ENCODE measurements at places on chromosomes 12 and 14.
A peak's percentile ranks its signal among the peaks of the same experiment; 100 is the strongest.

DNA sequence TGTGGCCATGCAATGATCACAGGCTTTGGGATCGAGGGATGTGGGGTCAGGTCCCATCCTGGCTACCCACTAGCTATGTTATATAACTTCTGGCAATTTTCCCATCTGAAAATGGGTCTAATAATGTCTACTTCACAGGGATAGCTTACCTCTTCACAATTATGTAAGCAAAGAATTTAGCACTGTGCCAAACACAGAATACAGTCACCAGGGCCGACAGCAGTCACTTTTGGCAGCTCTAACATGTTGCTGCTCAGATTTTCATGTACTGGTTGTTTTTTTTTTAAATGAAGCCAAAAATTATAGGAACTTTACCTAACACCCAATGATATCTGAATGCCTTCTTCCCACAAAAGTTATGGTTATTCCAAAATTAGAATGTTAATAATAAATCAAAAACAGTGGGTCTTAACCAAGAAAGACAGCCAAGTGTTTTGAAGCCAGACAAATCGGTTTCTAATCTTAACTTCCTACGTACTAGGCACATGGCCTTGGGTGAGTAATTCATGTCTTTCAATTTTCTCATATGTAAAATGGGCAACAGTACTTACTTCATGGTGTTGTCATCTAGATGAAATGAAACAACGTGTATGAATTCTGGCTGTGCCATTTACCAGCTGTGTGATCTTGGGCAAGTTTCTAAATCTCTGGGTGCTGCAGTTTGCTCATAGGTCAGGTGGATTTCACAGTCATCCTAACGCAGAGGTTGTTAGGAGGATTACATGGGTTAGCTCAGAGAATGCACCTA lies 13.0 kb upstream of the PCED1B start:
- DNase-seq, result peak; percentile 63

DNA sequence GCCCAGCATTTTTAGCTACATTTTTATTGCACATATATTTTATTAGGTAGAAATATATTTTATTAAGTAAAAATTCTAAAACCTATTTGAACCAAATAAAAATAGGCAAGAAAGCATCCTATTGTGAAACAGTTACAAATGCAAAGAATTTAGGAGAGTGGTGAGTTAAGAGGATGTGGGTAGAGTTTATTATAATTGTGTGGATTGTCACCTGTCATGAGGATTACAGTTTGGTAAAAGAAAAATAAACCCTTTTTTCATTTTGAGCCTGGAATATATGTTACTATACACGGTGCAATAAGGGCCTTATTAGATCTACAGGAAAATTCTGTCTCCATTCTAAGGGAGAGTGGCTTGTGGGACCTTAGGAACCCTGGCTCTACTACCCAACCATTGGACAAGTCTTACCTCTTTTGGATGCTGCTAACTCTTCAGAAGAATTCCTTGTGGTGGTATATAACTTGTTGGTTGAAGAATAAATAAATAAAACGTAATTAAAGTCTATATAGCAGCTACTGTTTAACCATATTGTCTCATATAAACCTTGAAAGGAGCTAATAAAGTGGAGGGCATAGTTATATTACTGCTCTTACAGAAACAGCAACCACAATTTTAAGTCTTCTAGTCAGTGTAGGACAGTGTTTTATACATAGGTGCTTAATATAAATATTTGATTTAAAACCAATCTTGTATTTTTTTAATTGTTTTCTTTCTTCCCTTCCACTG lies 67.8 kb downstream of the FGD4 start:
- DNase-seq, result no peak

GRCh38 chr12:102939059-102939458 lies 18.4 kb upstream of the ASCL1 start:
- no peak for DNase-seq

GRCh38 chr12:102059343-102059742 lies 2.4 kb downstream of the WASHC3 start:
- no peak for DNase-seq

DNA sequence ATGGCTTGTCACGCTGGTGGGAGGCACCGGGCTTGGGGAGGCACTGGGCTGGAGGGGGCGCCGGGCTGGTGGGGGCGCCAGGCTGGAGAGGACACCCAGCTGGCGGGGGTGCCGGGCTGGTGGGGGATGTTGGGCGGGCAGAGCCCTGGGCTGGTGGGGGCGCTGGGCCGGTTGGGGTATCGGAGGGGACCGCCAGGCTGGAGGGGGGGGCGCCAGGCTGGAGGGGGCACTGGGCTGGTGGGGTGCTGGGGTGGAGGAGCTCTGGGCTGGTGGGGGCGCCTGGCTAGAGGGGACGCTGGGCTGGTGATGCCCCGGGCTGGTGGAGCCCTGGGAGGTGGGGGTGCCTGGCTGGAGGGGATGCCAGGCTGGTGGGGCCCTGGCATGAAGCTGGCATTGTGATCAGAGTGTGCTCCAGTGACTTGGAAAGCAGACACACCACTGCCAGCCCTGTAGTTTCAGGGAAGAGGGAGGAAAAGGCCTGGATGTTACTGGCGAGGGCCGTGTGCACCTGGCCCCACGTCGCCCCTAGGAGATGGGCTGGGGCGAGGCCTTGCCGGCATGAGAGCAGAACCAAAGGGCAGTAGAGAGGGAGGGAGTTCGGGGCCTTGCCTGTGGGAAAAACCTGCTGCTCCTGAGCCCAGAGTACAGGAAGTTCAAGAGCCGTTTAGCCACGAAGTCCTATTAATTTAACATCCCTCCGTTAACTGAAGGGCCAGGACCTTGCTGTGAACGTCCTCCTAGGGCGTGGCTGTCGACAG lies 13.1 kb downstream of the TEDC1 start:
- no peak for DNase-seq

DNA sequence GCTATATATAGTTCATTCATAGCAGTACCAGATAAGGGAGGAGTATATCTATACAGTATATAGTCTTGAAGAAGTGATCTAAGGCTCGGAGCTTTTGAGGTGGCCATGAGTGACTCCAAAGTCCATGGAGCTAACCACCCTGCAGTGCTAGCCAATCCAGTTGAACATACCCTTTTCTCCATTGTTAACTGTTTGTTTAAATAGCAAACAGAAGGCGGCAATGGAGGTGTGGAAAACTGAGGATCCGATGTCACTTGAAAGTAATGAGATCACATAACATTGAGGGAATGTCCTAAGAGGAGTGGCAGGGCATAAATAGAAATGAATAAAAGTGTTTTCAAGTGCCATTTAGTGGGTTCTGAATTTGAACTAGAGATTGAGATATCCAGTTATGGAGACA lies 12.4 kb upstream of the SNAPC1 start:
- DNase-seq, result no peak

GRCh38 chr12:58969237-58969636 lies 48.9 kb upstream of the LRIG3 start:
- DNase-seq, result no peak

DNA sequence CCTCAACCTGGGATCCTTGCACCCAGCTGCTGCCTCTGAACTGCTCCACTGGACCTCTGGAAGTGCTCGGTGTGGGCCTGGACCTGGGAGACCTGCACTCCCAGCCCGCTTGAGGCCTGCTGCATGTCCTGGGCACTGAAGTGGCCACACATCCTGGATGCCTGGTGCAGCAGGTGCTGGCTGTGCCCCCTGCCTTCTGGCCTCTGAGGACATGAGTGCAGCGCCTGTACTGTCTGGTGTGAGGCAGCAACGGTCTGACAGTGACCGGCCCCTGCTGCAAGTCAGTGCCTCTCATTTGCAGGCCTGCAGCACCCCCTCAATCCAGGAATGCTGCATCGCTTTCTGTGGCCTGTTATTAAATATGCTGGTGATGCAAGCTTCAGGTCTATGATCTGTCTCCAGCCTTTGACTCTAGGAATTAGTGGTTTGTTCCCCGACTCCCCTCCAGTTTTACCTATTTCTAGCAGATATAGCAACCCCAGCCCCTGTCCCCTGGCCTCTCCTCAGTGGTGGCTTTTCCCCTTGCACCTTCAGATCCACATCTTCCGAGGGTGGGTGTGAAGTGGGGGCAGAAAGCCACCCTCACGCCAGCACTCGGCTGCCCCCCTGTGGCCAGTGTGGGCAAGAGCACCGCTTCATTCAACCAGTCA lies 3.6 kb downstream of the SMIM41 start:
- no peak for DNase-seq

- no peak for DNase-seq
These were observed 42.9 kb upstream of the KCNA5 start for GRCh38 chr12:5000658-5001385.

GRCh38 chr12:96882862-96883261 lies 24.2 kb upstream of the NEDD1 start:
- no peak for DNase-seq

- DNase-seq, result no peak
These were observed 28.4 kb upstream of the ATP2B1 start for GRCh38 chr12:89736995-89737394.

GRCh38 chr12:116968986-116969385 lies 58.2 kb downstream of the FBXW8 start:
- no peak for DNase-seq

- DNase-seq, result peak; percentile 54
These were observed 29.2 kb upstream of the DCN start for GRCh38 chr12:91211866-91212265.

DNA sequence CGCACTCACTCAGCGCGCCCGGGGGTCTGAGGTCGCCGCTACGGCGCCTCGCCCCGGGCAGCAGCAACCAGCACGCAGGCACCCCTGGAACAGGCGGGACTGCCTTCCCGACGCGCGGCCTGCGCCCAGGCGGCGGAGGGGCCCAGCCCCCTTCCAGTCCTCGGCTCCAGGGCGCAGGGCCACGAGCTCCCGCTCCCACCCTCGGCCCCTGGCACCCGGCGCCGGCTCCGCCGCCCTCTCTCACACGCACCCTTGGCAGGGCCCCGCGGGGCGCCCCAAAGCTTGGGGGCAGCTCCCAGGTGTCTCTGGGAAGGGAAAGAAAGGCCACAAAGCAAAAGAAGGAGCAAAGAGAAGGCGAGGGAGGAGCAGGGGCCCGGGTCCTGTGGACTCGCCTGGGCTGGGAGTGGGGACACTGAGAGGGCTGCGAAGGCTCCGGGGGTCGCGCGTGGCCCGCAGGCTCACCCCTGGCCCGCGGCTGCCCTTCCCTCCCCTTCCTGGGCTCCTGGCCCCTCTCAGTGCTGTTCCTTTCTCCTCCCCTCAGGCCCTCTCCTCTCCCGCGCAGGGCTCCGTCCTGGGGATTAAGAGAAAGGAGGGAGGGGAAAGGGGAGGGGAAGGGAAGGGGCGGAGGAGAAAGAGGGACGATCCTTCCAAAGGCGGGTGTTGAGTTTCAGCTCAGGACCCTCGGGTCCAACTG lies 907 bp upstream of the EFS start:
- DNase-seq, result peak; percentile 58

DNA sequence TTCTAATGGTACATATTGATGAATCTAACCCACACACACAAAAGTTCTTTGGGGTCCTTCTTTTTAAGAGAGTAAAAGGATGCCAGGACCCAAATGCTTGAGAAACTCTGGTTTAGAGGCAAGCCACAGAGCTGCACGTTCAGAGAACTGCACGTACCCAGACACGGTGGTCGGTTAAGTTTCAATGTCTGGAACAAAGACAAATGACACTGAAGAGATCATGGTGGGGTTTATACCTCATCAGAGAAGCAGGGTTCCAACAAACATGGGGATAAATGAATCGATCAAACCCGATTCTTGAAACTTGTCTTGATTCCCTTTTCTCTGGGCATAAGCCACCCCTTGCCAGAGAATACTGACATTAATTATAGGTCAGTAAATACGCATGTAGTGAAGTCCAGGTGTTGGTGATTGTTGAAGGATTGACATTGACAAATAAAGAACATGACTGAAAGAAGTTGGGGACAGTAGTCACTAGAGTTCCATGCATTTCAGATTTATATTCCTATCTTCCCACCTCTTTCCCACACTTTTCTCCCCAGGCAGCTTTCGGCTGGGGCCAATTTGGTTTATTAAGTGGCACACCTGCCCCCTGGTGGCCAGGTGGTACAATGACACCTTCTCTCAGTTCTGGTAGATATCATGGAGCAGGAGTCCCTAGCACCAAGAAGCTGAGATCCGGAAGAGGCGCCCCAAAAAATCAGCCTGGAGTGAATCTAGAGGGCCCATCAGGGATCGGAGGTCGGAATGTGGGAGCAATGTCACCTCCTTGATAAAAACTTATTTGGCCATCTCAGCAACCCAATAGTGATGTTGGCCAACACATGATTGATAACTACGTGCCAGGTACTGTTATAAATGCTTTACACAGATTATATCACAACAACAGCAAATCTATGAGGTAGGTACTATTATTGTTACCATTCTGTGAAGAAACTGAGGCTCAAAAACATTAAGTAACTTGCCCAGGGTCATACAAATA lies 17.8 kb upstream of the HDAC7 start:
- no peak for DNase-seq

- DNase-seq, result no peak
These were observed 26.7 kb downstream of the RASSF9 start for GRCh38 chr12:85809500-85809899.

DNA sequence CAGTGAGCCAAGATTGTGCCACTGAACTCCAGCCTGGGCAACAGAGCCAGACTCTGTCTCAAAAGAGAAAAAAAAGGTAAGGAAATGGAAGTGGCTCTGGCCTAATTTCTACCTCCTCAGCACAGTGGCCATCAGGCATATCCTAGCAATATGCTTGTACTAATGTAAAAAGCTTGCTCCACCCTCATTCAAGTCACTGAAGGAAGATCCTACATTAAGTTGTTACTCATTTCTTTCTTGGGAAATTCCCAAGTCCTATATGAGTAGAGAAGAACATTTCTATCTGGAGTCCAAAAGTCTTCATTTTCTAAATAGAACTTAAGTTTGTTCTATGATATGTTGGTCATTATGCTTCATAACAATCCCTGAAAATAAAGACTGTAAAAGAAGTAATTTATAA lies 67.3 kb upstream of the HOXC13 start:
- DNase-seq, result no peak

DNA sequence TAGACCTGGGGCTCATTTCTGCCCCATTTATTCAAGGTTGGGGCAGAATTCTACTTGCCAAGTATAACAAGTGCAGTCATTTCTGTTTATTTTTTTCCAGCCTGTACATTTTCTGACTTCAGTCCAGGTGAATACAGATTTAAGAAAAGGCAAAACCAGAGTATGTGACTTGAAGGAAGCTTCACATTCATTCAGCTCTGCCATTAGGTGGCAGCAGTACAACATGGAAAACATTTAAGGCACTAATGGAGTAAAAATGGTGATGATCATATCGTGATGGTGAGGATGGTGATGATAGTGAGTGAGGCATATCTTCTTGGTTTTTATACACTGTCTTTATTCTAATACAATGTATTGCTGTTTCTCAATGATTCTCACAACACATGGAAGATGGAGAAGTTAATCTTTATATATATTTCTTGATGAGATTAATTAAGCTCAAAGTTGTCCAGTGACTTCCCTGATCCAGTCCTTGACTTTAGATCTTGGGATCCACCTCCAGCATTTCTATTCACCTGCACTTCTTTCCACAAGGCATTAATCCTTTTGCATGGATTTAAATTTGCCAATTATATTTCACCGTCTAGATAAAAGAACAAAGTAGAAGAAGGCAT lies 176.7 kb upstream of the SEL1L start:
- no peak for DNase-seq

DNA sequence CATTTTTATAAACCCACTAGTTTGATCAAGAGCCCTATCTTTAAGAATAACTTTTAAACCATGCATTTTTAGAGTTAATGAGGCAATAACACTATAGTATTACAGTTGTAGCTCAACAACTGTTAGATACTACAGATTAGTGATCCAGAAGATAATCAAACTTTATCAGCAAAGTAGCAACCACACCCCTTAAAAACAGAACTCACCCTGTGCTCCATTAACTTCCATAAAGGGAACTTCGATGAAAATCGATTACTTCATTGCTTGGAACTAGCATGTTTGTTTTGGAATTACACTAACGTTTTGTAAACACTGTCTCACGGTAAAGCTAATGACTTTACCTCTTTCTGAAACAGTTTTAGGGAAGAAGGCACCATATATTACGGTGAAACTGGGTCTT lies 1.4 kb downstream of the SGPP1 start:
- DNase-seq, result no peak

Data from fibroblast of skin of left biceps (primary cell).